ENCODE measurements at places on chromosomes 6 and 20.
A peak's percentile ranks its signal among the peaks of the same experiment; 100 is the strongest.

DNA sequence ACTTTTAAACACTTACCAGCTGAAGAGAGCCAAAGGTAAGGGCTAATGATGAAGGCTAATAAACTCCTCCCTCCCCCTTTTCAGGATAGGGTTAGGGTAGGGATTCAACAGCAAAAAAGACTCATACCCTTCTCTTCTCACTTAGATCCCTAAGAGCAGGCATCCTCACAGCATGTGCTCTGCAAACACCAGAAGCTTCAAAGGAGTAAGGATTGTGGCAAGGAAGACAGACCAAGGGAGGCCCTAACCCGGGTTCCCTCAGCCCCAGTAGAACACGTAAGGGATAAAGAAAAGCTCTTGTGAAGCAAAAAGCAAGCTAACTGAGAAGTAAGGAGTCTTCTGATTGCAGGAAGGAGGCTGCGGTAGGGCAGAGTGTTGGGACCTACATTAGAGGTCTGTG is 11.6 kb downstream of the MAP3K7 start:
- DNase-seq: peak; percentile 11

GRCh38 chr6:13461805-13462204 is 25.6 kb downstream of the GFOD1 start:
- DNase-seq: no peak

DNA sequence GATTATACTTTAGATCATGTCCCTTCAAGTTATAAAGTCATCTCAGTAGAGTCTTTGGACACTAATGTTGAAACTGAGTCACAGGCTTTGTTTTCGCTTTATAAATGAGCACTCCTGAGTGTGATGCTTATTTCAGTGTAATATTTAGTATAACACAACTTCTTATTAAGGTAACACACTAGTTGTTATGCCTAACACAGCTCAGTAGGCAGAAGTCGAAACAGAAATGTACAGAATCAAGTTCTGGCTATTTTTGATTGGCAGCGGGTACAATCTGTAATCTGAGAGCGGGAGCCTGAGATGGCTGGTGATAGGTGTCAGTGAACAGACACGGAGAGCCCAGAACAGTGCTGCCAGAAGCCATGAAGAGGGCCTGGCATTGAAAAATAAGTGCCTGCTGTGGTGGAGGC is 11.4 kb downstream of the HECA start:
- DNase-seq: no peak

- DNase-seq: no peak
Observed at GRCh38 chr6:118902726-118903125, 8.8 kb downstream of the ASF1A start.

GRCh38 chr6:139883776-139884175 is 509.3 kb upstream of the CITED2 start:
- DNase-seq: no peak

- no peak for DNase-seq
Observed at GRCh38 chr6:130161683-130162404, 60.9 kb downstream of the SAMD3 start.

DNA sequence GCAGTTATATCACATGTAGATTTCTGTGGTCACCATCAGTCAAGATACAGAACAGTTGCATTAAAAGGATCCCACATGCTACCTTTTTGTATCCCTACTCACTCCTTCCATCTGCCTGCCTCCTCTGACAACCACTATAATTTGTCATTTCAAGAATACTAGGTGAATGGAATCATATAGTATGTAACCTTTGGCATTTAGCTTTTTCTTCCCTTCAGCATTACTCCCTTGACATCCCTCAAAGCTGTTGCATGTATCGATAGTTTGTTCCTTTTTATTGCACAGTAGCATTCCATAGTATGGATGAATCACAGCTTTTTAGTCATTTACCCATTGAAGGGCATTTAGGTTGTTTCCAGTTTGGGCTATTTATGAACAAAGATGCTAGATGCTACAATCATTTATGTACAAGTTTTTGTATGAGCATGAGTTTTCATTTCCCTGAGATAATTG is 26.1 kb downstream of the NCOA7 start:
- no peak for DNase-seq
